ENCODE measurements at places on chromosomes 6 and 20.

GRCh38 chr6:83221889-83222479 lies 28.8 kb downstream of the RWDD2A start:
- no peak for DNase-seq

DNA sequence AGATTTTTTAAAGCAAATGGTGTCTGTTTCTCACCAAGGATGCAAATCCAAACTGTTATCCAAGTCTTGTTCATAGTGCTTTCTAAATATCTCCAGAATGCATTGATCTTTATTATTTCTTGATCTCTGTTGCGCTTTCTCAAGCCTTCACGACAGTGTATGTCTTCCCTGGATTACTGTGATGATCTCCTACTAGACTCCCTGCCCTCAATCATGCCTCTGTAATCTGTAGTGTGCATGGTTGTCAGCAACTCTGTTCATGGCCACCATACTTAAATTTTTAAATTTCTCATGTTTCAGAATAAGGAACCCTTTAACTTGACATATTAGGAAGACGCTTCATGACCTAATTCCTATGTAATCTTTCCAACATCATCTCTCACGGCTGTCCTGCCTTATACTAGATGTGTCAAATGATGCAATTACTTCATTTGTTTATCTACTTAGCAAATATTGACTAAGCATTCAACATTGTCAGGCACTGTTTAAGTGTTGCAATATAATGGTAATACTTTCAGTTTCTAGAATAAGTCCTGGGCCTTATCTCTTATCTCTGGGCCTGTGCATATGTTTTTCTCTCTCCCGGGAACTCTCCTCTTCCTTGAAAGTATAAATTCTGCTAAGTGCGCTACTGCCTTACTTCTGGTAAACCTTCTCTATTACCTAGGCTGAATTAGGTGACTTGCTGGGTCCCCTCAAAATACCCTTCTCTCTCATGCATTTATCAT lies 25.6 kb upstream of the AHI1 start:
- DNase-seq, result no peak

DNA sequence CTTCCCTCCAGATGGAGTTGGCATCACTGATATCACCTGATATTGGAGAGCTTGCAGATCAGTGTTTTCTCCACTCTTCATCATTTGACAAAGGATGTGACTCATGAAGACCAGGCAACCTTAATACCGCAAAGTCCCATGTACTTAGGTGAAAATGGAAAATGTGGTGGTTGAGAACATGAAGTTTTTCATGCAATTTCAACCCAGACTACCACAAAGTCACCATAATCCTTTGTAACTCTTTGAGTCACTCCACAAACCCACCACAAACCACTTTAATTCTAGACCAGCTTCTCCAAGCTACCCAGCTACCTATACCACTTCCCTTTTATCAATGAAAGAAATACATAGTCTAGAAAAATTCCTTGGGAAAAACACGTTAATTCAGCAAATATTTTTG lies 7.1 kb downstream of the NHLRC1 start:
- no peak for DNase-seq

GRCh38 chr20:1302685-1303541 lies 26.0 kb downstream of the SDCBP2 start:
- DNase-seq, result peak; percentile 83

GRCh38 chr20:47818466-47818865 lies 33.2 kb upstream of the SULF2 start:
- no peak for DNase-seq

GRCh38 chr20:3209257-3209945 lies at the start of gene ITPA:
TSS of gene ITPA (plus strand) at chr20:3209498. CDS start at chr20:3209552, 54 bp downstream.
- DNase-seq, result no peak

GRCh38 chr6:41396335-41396734 lies 60.9 kb downstream of the NCR2 start:
- no peak for DNase-seq

- DNase-seq, result no peak
These were observed 642 bp downstream of the EEF1A2 start for GRCh38 chr20:63497946-63498935.

Measured in cerebellar nuclear complex (tissue), 1 donor.